Activated T-cell treated with anti-CD3 and anti-CD28 coated beads, Interleukin-2, amount 50 U/mL, for 24 hours (primary cell): ENCODE measurements at places on chromosomes 3 and 15.

DNA sequence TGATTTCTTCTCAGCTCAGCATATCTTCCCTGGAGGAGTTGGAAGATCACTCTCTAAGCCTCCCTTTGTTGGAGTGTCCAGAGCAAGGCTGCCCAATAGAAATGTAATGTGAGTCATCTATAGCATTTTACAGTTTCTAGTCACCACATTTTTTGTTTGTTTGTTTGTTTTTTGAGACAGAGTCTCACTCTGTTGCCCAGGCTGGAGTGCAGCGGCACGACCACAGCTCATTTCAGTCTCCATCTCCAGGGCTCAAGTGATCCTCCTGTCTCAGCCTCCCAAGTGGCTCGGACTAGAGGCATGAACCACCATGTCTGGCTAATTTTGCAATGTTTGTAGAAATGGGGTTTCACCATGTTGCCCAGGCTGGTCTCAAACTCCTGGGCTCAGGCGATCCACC lies 21.3 kb downstream of the KLHL6 start:
- no peak for DNase-seq

DNA sequence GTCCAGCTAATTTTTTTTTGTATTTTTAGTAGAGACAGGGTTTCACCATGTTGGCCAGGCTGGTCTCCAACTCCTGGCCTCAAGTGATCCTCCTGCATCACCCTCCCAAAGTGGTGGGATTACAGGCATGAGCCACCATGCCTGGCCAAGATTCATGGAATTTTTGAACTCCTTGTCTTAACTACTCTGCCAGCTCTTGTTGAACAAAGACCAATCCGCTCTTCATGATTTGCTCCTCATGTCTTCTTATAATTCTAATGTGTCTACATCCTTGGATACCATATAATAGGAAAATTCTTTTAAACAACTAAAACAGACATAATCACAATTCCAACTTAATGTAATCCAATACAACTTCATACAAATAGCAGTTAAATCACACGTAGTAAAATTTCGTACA lies 21.3 kb downstream of the UBA5 start:
- no peak for DNase-seq

- peak; percentile 52 for DNase-seq
These were observed 79.2 kb downstream of the ABHD5 start for GRCh38 chr3:43769885-43770425.

GRCh38 chr3:66520724-66521123 lies 19.9 kb upstream of the LRIG1 start:
- DNase-seq: no peak

DNA sequence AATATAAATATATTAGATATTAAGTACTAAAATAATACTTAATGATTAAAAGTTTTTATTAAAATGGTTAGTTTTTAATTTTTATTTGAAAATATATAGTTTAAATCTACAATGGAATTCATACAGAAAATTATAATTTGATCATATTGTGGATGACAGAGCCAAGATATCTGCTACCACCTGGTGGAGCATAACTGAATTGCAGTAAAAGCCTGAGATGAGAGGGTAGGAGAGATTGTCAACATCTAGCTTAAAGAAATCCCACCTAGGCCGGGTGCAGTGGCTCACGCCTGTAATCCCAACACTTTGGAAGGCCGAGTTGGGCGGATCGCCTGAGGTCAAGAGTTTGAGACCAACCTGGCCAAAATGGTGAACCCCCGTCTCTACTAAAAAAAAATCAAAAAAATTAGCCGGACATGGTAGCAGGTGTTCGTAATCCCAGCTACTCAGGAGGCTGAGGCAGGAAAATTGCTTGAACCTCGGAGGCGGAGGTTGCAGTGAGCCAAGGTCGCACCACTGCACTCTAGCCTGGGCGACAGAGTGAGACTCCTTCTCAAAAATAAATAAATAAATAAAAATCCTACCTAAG lies 25.1 kb upstream of the CSTA start:
- no peak for DNase-seq

DNA sequence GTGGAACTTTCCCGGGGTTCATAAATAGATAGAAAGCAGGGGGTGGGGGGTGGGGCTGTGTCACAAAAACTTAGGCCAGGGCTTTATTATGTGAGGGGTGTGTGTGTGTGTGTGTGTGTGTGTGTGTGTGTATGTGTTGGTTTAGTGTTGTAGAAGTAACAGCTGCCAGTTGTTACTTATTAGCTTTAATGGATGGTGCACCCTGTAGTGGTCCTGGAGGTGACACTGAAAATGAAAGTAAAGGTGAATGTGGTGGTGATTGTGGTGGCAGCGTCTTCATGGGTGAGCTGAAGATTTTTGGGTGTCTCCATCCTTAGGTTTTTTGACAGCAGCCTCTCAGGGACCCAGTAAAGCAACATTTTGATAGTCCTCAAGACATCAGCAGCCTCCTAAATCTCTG lies 449.9 kb downstream of the PDCD6IP start:
- no peak for DNase-seq

- no peak for DNase-seq
These were observed 577.0 kb upstream of the KCNMB2 start for GRCh38 chr3:177959188-177959587.

GRCh38 chr3:103002425-103003176 lies 567.8 kb downstream of the ZPLD1 start:
- no peak for DNase-seq

GRCh38 chr3:10911350-10912002 lies 81.1 kb upstream of the SLC6A1 start:
- no peak for DNase-seq

DNA sequence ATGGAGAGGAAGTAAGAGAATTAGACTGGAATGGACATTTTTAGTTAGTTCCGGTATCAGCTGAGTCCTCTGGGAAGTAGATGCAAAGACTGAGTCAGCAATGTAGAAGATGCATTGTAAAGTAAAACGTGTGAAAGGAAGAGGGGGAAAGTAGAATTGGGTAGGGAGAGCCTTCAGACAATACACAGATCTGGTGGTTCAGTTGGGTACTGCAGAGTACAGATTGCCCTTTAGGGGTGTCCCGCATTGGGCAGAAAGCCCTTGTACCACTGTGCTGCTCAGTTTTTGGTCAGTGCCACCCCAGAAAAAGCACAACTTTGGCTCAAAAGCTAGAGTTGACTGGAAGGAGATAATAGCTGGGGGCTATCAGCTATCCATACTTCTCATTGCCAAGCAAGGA lies 247.4 kb downstream of the KBTBD8 start:
- DNase-seq: no peak

GRCh38 chr3:101171681-101172191 lies 148.6 kb downstream of the IMPG2 start:
- DNase-seq: no peak

DNA sequence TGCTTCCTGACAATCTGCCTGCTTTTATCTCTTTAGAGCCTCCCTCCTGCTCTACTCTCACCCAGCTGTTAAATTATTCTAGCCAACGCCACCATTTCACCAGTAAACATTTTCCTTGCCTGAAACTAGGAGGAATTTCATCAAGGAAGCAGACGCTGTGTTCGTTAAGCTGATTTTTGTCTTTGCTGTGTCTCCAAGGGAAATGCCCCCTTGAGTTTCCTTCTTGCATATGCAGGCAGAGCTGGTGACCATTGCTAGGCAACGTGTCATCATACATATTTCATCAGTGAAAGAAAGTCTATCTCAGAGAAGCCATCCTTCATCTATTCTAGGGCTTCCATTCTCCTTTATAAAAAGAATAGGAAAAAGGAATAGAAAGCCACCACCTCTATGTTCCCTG lies 87.0 kb upstream of the ST8SIA2 start:
- DNase-seq: no peak

DNA sequence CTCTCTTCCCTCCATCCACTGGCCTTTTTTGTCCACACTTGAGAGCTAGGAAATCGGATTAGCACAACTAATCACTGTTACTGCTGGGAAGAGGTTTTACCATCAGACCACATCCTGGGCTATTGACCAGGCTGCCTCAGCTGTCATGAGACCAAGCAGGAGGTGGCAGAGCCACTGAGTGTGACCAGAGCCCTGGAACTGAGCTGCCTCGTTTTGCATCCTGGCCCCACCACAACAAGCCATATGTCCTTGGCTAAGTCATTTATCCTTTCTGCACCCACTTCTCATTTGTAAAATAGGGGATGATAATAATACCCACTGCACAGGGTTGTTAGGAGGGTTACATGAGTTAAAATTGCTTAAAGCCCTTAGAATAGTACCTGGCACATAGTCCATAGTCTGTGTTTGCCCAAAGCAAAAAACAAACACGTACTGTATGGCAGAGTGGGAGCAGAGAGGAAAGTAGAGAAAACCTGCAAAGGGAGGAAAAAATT lies 34.1 kb downstream of the TMEM158 start:
- DNase-seq: no peak

DNA sequence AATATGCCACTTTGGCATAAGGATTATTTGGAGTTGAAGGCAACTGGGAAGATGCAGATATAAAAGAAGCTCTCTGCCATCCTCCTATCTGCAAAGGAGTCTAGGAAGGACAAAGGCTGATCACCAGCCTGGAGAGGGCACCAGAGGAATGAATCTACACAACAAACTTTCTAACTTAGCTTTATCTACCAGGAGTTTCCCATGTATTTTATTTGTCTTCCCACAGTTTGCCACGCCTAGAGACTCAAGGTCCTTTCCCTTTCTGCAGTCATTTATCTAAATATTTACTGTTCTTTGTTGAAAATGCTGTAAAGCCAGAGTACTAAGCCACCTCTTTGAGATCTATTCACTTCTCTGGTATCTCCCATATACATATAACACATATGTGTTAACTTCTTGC lies 32.2 kb downstream of the GPR176 start:
- DNase-seq: no peak

DNA sequence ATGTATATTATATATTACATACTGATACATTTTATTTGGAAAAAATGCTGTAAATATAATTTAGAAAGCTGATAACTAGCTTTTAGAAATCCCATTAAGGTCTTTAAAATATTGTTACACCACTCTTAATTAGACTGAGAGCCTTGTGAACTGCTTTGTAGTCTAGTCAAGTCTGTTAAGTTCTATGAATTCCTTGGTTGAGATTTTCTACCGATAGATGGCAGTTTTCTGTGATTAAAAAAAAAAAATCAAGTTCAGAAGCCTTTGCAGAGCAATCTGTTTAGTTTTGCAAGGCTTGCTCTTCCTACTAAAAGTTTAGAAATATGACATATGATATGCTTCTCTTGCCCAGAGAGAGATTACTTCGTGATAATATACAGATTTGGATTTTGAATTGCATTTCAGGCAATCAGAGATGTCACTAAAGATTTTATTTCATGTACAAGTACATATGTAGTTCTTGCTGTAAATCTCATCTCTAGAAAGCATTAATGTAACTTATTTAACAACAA lies 60.4 kb upstream of the SLITRK3 start:
- DNase-seq: no peak

GRCh38 chr3:173583496-173583895 lies 186.0 kb downstream of the NLGN1 start:
- DNase-seq: no peak

DNA sequence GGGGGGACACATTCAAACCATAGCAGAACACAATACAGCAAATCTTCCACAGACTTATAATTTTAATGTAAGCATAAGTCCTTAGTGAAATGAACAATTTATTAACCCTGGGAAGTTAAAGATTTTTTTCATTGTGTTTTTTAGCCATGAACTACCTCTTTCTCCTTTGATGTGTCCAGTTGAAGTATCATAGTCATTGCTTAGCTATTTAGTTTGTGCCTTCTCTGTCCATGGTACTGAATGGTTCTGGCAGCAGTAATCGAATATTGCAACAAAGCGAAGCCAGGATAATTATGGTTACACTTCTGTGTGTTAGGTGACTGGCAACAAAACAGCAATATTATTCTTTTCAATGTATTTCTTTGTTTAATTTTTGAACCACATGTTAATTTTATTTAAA lies 403.0 kb upstream of the ONECUT1 start:
- no peak for DNase-seq

GRCh38 chr3:9499455-9500107 lies 54.0 kb downstream of the LHFPL4 start:
- DNase-seq: no peak

DNA sequence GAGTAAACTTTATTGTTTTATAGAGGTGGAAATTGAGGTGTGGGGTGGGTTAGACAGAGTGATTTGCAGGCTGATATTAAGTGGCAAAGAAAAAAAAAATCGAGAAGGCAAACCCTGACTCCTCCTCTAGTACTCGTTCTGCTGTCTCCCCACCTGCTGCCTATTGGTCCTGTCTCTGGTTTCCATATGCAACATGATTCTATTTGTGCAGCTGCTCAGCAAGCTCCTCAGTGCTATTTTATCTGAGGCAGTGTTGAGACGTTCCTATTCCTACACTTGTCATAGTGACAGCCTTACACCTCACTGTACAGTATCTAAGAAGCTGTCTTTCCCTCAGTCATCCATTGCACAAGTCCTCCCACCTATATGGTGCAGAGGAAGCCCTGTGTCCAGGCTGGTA lies 45.1 kb downstream of the RSL24D1 start:
- DNase-seq: no peak

DNA sequence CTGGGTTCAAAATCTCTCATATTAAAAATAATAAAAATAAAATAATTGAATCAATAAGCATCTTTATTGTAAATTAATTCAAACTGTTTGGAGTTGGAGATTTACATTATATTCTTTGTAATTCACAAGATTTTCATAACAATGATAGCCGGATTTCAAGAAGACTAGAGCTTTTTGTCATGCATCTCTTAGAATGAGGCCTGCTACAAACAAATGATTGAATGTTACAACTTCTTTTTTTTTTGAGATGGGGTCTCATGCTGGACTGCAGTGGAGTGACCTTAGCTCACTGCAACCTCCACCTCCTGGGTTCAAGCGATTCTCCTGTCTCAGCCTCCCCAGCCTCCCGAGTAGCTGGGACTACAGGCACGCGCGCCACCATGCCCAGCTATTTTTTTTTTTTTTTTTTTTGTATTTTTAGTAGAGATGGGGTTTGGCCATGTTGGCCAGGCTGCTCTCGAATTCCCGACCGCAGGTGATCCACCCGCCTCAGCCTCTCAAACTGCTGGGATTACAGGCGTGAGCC lies 3.5 kb downstream of the SLTM start:
- no peak for DNase-seq

DNA sequence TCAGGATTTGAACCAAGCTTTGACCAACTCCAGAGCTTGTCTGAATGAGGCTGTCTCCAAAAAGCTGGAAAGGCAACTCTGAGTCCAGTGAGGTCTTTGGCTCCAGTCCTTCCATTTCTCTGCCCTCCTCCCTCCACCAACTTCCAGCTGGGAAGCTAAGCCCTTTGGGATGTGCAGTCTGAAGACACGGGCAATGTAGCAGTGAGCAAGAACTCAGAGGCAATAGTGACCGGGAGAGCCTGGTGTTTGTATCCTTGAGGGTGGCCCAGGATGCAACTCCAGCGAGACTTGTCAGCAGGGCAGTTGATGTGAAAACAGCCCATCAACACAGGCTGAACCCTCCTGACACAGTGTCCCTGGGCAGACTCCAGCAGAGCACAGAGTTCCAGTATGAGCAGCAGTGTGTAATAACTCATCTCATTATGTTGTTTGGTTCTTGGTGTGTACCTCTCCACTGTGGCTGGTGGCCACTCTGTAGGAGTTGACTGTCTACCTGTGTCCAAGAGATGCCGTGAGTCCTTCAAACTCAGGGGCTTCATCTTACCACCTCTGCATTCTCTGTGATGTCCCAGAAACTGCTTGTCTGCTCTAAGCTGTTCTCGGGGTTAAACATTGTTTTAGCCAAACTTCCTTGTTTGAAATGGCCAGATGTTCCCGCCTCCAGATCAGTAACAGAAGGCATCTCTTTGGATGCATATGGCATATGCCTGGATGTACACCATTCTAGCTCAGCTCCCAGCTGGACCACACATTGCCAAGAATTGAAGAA lies 6.6 kb downstream of the CDCP1 start:
- no peak for DNase-seq
